ENCODE measurements at places on chromosomes 7 and 10.

- DNase-seq, result no peak
Observed at GRCh38 chr7:98922392-98923187, 44.3 kb downstream of the TRRAP start.

DNA sequence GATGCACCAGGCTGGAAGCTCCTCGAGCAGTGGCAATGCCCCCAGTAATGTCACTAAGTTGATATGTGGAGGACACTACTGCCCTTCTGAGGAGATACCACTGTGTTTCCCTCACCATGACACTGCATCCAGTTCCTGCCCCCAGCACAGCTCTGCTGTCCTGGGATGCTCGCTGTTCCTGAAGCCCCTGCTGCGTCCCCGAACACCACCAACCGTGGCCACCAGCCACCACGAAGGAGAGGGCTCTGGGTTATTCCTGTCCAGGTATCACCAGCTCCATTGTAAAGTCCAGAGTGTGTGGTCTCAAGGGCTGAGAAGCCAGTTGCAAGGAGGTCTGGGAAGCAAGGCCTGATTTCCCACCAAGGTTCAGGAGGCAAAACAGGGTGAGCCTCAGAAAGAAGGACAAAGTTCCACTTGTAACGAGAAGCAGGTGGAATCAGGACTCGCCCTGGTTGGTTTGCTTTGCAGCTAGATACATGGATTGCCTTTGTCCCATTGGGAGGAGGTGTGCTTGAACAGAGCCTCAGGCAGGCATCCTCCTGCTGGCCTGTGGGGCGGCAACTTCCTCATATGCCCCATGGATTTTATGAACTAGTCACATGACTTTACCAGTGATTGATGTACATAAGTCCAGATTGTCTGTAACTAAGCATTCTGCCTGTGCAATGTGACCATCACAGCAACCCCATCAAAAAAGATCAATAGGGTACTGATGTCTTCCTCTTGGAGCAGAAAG, 427.0 kb upstream of the VSTM2A start:
- DNase-seq, result no peak

- DNase-seq, result no peak
Observed at GRCh38 chr10:128150045-128150493, 23.8 kb upstream of the MKI67 start.

- no peak for DNase-seq
Observed at GRCh38 chr7:89771003-89771636, 383.1 kb upstream of the STEAP1 start.

DNA sequence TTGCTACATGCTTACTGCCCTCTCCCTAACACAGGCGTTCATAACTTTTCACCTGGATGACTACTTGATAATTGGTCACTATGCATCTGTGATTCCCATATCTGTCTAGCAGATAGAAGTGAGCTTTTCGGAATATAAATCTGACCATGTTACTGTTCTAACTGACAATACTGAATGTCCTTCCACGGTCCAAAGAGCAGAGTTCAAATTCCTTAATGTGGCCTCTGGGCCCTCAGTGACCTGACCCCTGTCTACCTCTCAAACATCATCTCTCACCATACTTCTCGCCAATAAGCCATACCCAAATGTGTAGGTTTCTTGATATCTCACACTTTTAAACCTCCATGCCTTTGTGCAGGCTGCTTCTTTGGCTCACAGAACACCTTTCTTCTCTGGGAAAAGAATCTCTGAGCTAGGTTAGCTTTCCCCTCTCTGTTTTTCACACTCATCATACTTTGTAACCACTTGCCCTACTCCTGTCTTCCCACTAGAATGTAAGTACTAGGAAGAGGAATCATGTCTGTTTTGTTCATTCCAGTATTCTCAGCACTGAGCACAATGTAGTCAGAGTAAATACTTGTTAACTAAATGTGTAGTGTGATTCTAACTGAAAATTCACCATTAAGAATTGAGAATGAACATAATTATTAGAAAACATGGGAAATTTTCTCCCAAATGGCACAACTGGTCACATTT, 39.2 kb upstream of the LRRC17 start:
- no peak for DNase-seq

DNA sequence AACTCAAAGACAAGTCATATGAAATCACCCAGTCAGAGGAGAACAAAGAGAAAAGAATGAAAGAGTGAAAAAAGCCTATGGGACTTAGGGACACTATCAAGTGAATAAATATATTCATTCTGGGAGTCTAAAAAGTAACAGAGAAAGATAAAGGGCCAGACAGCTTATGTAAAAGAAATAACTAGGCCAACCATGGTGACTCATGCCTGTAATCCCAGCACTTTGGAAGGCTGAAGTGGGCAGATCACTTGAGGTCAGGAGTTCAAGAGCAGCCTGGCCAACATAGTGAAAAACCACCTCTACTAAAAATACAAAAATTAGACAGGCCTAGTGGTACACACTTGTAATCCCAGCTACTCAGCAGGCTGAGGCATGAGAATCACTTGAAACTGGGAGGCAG, 154.7 kb upstream of the TMEM106B start:
- DNase-seq, result no peak

- DNase-seq, result no peak
Observed at GRCh38 chr10:130263289-130263688, 127.1 kb downstream of the GLRX3 start.

DNA sequence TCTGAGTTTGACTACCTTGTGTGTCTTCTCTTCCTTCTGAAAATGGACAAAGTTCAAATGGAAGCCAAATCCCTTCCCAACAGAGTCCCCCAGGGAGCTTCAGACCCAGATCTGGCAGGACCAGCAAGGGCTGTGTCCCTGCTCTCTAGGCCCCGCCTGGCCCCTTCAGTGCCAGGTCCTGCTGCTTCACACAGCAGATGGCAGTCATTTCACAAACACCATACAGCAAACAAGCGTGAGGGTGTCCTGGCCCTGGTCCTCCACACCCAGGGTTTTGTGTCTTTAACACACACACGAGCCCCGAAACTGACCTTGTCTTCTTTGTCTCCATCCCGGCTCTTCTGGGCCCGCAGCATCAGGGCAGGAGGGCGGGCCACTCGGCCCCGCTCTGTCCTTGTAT, 145.0 kb downstream of the TCERG1L start:
- DNase-seq, result no peak

- DNase-seq, result no peak
Observed at GRCh38 chr7:99079104-99079503, 64.8 kb downstream of the SMURF1 start.

DNA sequence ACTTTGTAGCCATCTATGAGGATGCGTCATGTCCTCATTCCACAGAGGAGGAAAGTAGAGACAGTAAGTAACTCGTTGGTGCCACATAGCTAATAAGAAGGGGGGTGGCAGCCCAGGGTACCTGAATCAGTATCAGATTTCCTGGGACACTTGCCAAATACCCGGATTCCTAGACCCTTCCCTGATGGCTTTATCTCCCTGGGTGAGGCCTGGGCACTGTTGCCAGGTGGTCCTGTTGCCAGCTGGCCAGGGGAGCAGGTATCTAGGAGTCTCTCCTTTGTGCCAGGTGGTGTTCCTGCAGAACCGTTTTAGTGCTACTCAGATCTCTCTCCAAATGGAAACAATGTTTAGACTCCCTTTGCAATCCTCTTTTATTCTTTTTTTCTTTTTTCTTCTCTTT, 12.7 kb downstream of the SLC29A3 start:
- no peak for DNase-seq

- DNase-seq, result no peak
Observed at GRCh38 chr10:124598773-124599587, 137.4 kb downstream of the LHPP start.

DNA sequence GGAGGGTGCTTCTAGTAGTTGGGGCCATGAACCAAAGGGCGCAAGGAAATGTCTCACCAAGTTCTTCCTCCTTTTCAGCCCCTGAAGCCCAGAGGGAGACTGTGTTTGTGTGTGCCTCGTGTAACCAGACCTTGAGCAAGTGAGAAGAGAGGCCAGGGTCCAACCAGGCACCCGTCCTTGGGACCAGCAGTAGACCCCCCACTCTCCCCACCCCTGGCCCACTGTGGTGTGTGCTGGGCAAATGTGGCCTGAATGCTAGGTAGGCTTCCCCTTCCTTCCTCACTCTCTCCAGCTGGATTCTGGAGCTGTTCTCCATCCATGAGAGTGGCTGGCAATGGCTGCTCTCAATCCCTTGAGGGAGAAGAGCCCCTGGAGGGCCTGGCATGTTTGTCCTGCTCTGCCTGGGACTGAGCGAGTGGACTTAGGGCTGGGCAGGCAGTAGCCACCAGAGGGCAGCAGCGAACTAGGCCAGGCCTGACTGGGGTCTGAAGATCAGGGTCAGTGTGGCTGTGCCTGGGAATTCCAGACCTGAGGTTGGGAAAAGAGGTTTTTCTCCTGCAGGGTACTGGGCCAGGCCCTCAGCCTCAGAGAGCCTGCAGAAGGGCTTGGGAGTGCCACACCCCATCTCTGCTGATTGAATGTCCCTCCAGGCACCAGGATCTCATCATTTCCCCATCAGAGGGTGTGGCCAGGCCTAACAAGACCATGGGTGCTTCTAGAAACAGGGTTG, 12.5 kb downstream of the SFRP5 start:
- DNase-seq, result no peak

- DNase-seq, result no peak
Observed at GRCh38 chr7:155598810-155599210, 45.7 kb upstream of the RBM33 start.

- DNase-seq, result no peak
Observed at GRCh38 chr10:113880236-113880635, 25.8 kb downstream of the NHLRC2 start.

GRCh38 chr10:57925045-57925444, 342.6 kb downstream of the IPMK start:
- no peak for DNase-seq

GRCh38 chr10:108392286-108392685, 1227.8 kb upstream of the SORCS1 start:
- DNase-seq, result no peak

- no peak for DNase-seq
Observed at GRCh38 chr7:100951172-100951571, 1.8 kb downstream of the MUC3A start.

GRCh38 chr7:44313016-44313415, 12.4 kb downstream of the CAMK2B start:
- no peak for DNase-seq

DNA sequence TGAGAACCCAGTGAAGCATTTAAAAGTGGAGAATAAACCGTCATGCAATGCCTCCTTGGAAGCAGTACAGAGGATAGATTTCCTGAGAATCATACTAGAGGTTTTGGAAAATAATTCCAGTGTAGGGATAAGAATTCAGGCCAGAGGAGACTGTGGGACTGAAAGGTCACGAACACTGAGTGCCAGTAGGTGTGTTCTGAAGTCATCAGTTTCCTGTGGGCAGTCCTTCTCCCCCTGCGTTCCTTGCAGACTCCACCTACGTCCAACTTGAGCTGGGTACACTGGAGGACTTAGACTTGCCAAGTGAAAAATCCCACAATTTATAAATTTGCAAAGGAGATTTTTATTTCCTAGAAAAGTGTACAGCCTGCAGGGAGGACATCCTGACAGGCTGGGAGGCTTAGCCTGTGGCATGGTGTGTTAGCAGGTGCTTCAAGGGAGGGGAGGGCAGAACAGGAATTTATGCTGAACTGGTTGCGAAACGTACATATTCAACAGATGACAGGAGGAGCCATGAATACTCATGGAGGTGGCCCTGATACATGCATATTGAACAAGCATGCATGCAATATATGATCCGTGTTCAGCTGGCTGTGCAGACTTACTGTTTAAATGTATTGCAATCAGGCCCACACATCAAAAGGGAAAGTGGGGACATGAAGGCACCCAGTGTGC, 72.9 kb upstream of the POM121L12 start:
- no peak for DNase-seq

DNA sequence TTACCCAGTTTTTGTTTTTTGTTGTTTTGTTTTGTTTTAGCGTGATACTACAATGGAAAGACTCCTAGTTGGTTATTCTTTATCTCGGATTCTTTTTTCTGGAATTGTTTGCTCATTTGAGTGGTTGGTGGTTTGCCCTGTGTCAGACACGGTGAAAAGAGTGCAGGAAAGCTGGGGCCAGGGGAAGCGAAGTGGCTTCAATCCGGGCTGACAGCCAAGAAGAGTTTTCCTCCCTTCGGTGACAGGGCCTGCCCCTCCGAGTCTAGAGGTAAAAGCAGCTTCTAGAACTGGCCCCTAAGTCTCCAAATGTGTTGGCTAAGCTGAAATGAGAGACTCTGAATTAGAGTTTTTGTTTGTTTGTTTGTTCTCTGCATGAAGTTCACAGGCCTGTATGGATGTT, 5.7 kb upstream of the AP5Z1 start:
- DNase-seq, result no peak

DNA sequence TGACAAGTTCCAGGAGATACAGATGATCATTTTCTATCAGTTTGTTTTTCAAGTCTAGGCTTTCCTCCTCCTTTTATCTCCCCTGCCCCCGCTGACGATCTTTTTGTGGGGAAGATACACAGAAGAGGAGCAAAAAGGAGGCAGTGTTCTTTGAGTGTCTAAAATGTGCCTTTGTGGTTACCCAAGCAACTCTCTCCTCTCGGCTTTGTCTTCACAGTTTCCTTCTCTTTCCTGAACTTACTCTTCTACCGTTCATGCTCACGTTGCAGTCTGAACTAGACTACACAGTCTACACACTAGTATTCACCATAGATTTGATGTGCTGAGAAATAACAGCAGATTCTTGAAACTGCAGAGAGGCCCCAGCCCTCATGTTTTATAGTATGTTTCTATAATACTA, 23.6 kb downstream of the CEP41 start:
- no peak for DNase-seq

DNA sequence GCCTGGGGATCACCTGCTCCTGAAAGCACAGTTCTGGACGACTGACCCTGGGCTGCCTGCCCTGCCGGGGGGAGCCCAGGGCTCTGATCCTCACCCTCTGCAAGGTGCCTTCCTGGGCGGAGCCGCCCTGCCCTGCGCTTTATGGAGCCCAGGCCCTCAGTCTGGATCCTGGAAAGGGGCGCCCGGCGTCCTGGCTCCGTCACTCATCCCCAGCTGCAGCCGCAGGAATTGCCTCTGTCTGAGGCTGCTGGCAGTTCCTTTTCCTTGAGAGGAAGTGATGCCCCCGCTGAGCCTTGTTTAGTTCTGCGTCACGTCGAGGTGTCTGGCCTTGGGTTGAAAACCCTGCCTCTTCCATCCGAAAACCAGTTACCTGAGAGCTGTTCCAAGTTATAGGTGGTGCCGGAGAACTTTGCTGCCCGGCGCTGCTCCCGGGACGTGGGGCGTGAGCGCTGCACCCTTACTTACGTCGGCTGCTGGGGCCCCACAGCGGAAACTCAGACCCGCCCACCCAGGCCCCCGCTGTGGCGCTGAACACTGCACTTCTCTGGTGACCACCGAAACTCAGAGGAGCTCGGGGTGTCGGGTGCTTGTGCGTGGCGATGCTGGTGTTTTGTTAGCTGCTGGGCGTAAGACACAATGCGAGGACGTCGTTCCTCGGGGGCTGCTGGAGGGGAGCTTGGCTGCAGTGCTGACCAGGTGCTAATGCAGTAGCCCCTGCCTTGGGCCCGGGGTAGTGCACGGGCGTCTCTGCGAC, 5.4 kb downstream of the MAFK start:
- DNase-seq, result no peak

GRCh38 chr7:82469207-82469606, 25.6 kb upstream of the CACNA2D1 start:
- DNase-seq, result no peak

GRCh38 chr10:12783293-12783692, 218.2 kb downstream of the CCDC3 start:
- DNase-seq, result no peak

GRCh38 chr10:53744746-53745145, 972.2 kb upstream of the MBL2 start:
- DNase-seq, result no peak

- DNase-seq, result no peak
Observed at GRCh38 chr10:110914431-110914830, 4.5 kb downstream of the BBIP1 start.

GRCh38 chr10:101219139-101219945, 9.9 kb downstream of the LBX1 start:
- no peak for DNase-seq

Data from cortex of kidney (tissue), 1 donor.